ENCODE measurements at places on chromosomes 11 and 22. TPM values are rescaled to one million over a fixed set of nuclear protein-coding genes. Genes with fewer than 3 reads are reported as not detected.

DNA sequence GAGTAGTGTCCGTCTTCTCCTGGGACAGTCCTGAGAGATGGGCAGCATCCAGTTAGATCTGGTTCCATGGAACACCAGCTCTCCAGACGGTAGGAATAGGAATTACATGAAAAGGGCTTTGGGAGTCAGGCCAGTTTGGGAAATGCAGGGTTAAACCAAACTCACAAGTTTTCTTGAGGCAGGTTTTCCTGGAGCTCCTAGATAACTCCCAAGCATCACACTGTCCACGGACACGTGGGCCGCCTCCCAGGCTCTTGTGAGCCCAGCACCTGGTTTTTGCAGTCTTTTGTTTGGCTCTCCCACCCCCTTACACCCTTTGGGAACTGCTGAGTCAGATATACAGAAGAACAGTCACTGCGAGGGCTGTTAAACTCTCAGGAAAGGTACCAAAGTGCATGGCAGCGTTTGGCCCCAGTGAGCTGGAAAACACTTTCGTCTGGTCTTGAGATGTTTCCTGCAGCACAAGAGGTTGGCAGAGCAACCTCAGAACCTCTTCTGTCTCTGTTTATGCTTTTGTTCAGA, 90.0 kb downstream of the BCR start:
- DNase-seq: no peak

GRCh38 chr11:117851106-117851505, 25.4 kb downstream of the FXYD6 start:
- no peak for DNase-seq

GRCh38 chr11:44579302-44579761, 13.9 kb downstream of the CD82 start:
- no peak for DNase-seq

DNA sequence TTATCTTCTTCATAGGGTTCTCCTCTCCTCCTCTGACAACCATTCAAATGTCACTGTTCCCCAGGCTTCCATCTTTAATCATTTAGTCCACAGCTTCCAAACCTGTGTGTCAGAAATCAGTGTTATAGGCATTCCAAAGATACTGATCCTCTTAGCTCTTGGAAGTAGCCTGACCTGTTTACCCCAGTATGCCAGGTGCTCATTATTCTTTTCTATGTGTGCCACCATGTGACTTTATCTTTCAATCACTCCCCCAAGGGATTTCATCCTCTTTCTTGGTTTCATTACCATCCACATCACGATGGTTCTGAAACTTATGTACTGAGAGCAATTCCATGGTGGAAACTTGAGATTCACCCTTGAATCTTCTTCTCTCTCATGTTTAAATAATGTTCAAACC, 7.6 kb downstream of the POU2AF2 start:
- DNase-seq: no peak

Gene TUBGCP6
- 5.0 TPM for total RNA-seq

- no peak for DNase-seq
Observed at GRCh38 chr22:45376009-45376408, 37.4 kb downstream of the SMC1B start.

DNA sequence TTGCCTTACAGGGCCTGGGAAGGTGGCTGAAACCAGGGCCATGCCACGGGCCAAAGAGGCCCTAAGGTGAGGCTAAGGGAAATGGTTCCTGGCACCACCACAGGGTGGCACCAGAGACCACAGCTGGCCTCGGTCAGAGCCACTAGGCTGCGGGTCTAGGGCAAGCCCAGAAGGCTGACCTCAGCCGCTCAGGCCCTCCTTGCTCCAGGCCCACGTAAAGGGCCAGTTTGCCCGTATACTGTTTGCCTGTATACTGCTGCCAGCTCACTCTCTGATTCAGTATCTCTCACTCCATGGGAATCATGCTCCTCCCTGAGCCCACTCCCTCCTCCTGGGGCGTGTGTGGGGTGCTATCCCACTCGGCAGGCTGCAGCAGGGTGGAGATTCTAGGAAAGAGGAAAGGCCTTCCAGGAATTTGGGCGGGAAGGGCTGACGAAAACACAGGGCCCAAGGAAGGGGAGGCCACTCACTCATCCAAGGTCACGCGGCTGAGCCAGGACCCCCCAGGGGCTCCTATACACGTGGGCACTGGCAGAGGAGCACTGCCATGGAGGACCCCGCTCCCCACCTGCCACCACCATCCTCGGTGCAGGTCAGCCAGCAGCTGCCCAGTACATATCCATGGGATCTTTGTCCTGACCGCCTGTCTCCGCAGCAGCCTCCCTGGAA, 62.4 kb downstream of the NECTIN1 start:
- DNase-seq: peak; percentile 42

Gene PRRG4
- 0.25 TPM for total RNA-seq

DNA sequence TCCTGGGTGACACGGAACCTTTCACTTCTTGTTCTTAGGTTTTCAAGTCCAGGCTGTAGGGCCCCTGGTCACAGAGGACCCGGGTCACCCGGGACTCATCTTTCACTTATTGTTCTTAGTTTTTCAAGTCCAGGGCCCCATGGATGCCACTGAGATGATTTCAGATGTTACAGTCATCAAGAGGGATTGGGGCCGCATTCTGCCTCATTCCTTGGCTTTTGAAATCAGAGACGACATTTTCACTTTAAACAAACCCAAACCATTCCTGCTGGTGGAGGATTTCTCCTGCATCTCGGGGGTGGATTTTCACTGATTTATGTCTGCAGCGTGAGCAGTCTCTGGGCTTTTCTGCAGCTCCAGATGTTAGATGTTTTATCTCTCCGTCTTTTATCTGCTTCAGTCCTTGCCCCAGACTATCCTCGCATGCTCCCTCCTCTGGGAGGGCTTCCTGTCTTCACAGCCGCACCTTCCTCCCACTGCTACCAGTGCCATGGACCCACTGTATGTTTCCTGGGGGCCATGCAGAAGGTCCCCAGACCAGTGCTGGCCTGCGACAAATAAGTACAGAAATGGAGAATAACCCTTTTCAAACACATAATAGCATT, 27.4 kb downstream of the FBLN1 start:
- no peak for DNase-seq

GRCh38 chr11:86703987-86704386, 31.6 kb upstream of the ME3 start:
- no peak for DNase-seq

- DNase-seq: no peak
Observed at GRCh38 chr11:30481330-30481729, 104.8 kb downstream of the MPPED2 start.

DNA sequence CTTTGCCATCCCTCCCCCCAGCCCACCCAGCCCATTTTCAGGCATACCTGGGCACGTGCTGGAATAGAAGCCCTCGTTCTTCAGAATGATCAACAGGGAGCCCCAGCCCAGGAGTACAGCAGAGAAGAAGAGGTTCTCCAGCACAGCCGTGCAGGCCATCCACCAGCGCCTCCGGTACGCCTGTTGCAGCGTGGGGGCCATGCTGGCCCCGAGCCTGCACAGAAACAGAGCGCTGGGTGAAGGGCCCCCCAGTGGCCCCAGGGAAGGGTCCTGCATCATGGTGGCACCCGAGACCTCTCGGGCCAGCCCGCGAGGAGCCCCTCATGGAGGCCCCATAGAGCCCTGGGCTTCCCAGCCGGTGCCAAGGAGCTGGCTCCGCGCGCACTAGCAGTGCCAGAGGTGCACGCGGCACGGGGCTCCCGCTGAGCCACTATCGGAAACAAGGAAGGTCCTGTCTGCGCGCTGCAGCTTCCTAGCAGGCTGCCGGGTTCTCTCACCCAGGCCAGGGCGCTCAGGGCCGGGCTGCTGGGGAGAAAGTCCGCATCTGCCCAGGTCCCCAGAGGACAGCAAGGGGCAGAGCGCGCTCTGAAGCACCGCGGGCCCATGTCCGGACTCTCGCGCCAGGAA, 1.5 kb downstream of the SLC43A1 start:
- no peak for DNase-seq

DNA sequence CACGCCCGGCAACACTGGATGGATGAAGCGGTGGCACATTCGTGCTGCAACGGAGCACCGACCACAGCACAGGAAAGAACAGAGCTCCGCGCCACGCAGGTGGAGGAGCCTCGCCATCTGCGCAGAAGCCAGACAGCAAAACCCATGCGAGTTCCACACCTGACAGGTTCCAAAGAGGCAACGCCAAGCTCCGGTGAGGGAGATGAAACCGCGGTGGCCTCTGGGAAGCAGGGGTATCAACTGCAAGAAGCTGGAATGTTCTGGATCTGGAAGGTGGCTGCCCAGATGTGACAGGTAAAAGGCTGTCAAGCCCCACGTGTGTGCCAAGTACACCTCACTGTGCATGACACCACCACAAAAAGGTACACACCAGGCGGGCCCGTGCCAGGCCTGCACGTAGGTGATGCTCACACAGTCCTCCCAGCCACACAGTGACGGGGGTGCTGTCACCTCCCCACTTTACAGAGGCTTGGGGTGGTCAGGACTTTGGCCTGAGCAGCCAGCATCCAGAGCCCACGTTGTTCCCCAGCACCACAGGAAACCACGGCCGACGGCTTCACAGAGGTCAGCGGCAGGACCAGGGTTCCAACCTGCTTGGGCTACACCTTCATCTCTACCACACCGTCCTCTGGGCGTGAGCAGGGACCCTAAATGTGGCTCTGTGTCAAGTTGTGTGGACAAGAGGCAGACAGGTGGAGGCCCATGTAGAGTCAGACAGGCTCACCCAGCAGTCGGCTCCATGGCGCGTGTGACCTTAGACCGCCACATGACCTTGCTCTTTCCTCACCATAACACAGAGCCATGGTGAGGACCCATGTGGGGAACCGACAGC, 19.7 kb upstream of the EFCAB6 start:
- no peak for DNase-seq

DNA sequence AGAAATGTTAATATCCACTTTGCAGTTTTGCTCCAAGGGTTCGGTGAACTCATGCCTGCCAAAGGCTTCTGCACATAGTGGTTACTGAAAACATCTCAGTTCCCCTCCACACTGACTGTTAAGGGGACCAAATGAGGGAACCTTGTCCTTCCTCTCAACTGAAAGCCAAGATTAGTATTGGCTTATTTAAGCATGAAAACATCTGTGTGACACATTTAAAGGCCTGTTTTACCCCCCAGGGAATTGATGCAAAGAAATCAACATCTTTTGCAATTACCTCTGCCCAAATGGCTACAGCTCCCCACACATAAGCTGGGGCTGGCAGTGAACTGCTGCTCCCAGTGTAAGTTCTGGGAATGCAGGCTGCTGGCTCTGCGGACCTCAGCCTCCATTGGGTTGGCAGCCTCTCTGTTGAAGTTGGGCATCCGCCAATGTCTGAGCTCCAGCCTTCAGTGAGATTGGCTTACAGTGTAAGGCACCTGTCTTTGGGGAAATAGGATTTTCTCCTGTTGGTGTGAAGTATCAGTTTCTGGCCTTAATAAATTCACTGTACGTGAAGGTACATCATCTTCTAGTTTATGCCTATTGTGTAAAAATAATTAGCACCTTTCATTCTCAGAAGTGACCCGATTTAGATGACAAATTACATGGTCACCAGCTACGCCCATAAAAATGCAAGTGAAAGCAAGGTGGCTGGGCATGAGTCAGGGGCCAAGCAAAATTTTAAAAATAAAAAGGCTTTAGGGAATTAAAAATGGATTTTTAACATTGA, 213.4 kb upstream of the SYN3 start:
- DNase-seq: no peak

DNA sequence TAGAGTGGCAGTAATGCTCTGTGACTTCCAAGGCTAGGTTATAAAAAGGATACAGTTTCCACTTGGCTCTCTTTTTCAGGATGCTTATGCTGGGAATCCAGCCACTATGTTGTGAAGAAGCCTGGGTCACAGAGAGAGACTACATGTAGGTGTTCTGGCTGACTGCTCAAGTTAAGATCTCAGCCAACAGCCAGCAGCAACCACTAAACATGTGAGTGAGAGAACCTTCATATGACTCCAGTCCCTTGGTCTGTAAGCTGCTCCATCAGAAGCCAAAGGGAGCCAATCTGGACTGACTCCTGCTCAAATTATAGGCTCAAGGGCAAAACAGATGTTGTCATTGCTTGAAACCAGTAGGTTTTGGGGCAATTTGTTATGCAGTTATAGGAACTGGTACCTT, 162.7 kb downstream of the MAML2 start:
- no peak for DNase-seq

Gene MEI1
- total RNA-seq: not detected

GRCh38 chr11:79219186-79220045, 221.4 kb downstream of the TENM4 start:
- no peak for DNase-seq

Gene MS4A7
- not detected for total RNA-seq

GRCh38 chr11:70737816-70738630, 339.7 kb downstream of the CTTN start:
- DNase-seq: no peak

DNA sequence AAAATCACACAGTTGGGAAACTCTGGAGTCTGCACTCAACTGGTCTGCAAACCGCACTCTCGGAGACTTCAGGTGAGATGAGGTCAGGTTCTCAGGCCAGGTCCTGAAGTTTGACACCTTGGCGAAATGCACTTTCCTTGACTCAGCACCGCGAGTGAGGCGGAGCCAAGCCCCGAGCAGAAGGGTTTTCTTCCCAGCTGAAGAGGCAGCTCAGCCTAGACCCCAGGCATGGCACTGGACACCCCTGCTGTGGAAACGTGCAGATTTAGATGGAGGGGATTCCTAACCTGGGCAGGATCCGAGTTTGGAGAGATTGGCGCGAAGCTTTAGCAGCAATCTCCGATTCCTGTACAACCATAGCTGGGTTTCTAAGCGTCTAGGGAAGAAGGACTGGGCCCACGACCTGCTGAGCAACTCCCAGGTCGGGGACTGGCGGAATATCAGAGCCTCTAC, 835 bp upstream of the MYOD1 start:
- DNase-seq: no peak

DNA sequence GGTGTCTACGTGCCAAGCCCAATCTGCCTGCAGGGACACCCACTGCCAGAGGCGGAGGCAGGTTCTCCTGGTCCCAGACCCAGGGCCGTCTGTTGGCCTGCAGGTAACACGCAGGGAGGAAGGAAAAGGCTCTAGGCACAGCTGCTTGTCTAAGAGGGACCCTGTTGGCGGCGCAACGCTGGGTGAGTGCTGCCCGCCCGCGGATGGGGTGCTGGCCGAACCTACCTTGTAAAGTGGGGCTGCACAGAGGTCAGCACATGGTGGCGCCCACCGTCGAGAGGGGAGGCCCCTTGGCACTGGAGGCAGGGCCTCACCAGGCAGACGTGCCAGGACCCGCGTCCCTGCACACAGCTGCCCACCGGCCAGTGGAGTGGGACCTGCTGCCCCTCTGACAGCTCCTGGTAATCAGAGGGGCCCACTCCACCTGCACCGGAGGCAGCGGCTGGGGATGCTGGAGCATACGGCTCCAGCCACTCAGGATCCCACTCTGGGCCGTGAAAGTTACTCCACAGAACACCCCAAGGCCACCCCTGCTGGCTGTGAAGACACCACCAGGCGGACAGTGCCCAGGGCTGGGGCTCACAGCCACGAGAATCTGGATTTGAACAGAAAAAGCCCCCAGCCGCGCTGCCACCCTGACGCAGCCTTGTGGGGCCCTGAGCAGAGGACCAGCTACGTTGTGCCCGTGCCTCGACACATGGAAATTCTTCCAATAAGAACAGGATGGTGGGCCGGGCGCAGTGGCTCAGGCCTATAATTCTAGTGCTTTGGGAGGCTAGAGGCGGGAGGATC, 24.0 kb downstream of the TBX1 start:
- DNase-seq: no peak

All from H4 (cell line).